Activated CD4-positive, alpha-beta T cell treated with anti-CD3 and anti-CD28 coated beads for 48 hours (primary cell): ENCODE measurements at places on chromosomes 7 and 10.

DNA sequence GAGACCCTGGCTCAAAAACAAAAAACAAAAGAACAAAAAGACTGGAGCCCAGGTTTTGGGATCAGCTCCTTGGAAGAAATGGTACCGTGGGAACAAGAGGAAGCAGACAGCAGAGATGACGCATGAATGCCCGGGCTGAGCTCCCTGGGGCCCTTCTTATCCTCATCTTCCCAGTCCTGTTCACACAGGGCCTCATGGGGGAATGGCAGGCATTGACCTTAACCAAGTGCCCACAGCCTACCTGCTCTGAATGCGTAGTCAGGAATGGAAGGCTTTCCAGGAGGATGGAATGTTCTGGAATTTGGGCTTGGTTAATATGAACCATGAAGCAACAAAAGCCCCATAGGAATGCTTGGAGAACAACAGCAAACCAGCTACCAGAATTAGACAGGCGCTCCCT is 154.7 kb downstream of the PRPF18 start:
- no peak for DNase-seq

- no peak for DNase-seq
Observed at GRCh38 chr7:48781752-48782151, 142.6 kb upstream of the CDC14C start.

GRCh38 chr7:122306320-122307227 is 2.0 kb upstream of the FEZF1 start:
- DNase-seq = no peak

GRCh38 chr7:142461437-142461836 is 203.6 kb upstream of the PRSS58 start:
- DNase-seq = no peak

DNA sequence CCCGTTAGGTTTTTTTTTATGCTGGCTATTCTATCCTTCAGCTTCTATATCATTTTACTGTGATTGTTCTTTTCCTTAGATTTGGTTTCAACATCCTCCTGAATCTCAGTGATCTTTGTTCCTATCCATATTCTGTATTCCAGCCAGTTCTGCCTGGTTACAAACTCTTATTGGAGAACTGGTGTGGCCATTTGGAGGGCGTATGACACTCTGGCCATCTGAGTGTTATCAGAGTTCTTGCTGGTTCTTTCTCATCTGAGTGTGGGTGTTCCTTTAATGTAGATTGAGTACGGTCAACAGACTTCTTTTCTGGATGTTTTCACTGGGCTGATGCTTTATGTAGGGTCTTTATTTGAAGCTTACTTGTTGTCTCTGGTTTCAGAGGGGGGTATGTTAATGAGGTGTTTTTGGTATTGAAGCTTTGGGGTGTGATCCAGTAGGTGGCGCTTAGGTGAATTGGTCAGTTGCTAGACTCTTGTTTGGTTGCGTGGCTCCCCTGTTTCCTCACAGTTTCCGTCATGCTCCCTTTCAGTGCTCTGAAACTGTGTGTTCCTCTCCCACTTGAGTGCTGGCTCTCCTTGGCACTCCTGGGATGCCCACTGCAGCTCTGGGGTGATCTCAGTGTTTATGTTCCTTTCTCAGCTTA is 80.7 kb downstream of the FANK1 start:
- no peak for DNase-seq

GRCh38 chr7:115023219-115023618 is 101.3 kb downstream of the MDFIC start:
- no peak for DNase-seq

GRCh38 chr7:37467002-37467401 is 18.3 kb upstream of the ELMO1 start:
- DNase-seq = peak; percentile 14

DNA sequence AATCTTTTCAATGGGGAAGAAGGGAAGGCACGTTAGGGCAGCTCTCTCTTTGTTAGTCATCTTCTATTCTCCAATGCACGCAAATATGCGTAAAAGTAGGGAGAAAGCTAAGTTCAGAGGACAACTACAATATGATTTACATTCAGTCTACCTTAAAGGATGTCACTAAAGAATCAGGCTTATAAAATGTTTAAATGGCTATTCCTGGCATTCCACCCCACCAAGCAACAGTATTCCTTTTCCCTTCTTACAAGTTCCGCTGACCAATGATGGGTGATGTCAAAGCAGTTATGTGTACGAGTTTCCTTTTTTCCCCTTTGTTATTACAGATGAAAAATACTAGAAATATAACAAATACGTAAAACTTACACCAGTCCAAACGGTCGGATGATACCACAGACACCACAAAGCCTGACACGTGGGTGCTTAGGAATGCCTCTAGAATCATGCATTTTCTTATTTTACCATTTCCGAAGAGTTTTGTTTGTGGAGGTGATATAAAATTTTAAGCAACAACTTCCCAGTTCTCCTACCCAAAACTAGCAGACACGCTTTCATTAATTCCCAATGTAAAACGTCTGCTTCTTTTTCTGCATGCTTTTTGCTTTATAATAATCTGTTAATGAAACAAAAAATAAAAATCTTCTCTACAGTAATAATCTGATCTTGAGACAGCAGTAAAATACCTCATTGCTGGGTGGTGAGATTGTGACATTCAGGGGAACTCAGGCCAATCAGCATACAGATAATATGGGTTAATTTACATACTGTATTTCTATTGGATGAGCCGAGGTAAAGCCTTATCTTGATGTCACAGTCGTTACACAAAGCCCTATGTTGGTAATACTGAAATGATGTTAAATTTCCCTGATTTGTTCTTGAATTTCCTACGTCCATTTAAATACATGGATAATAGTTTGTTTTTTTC is 708 bp upstream of the GPR85 start:
- no peak for DNase-seq

GRCh38 chr7:38482521-38482920 is 148.7 kb downstream of the AMPH start:
- no peak for DNase-seq

GRCh38 chr7:78702770-78703169 is 750.7 kb downstream of the MAGI2 start:
- no peak for DNase-seq

DNA sequence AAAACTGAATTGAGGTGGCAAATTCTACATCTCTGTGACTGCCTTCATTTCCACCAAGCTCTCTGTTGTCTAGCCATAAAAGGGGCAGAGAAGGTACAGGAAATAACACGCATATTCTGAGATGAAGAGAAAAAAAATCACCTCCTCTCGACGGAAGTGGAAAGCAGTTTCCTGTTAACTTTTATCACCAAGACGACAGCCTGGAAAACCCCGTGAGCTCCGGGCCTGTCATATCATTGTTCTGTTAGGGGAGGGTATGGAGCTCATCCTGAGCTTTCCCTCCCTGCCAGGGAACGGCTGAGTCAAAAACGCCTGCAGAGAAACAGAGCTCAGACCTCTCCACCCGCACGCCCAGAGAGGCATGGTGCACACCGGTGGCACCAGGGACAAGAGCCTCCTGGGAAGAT is 200.3 kb downstream of the PRPF18 start:
- DNase-seq = peak; percentile 79

GRCh38 chr10:83765731-83766130 is 373.6 kb upstream of the GHITM start:
- no peak for DNase-seq

DNA sequence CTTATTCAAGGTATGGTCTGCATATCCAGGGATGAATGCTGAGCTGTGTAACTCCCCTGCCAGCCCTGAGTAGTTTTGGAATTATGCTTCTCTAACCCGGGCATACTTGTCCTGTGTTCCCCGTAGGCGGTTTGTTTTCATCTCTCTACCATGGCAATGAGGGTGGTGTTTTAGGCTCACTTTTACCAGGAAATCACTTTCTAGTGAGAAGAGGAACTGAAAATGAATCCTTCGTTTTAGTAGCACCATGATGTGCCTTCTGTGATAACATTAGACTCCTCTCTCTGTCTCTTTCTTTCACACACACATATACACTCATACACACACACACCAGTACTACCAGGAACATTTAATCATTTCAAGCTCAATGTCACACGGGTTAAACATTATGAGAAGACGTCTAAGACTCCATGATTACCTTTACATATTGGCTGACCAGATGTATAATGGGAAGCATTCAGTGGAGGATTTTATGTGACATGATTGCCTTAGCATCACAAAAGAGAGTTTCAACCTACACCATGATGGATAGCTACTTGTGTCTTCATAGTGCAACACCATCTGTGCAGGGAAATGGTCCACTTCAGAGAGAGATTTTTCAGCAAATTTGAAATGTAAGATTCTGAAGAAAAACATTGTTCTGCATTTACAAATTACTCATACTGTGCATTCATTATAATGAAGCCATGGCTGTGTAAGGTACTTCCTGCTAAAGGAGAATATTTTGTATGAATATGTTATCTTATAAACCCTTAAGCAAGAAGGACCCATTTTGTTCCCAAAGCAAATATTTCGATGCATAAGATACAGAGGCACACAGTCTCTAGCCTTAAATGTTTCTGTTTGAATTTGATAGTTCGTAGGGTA is 31.0 kb upstream of the PFKP start:
- DNase-seq = no peak

DNA sequence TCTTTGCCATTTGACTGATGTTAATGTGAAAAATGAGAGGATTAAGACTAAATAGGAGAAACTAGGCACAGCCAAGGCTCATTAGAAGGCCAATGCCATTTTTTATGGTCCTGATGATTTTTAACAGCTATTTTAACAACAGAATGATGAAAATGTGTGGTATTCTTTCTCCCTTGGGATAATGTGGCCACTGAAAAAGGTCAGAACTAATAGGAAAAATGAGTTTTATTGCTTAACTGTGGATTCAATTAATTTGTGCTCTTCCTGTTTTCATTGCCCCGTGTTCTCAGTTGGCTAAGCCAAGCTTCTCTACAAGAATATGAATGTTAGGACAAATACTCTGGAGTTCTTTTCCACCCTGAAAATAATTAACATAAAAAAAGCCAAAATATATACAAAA is 56.6 kb downstream of the BMPER start:
- no peak for DNase-seq

DNA sequence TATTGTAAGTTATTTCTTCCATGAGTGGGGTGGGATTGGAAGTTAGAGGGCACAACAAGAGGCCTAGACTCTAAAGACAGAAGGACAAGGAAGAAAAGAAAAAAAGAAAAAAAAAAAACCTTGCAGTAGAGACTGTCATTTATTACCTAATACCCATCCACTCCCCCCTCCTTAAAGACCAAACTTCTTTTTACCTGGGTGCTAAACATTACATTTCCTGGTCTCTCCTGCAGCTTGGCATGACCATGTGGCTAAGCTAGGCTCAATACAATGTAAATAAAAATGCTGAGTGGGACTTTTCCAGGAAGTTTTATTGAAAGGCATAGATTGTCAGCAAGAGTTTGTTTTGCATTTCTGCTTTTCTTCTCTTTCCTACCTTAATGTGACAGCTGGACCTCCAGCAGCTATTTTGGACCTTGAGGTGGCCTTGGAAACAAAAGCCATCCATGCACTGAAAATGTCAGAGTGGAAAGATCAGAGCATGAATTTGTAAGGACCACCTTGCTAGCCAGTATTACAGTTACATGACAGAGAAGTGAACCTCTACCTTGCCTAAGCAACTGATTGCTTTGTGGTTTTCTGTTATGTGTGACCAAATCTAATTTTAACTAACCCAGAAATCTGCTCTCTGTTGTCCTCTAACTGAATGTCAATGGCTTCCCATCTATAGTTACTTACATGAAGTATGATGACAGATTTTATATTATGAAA is 81.3 kb upstream of the SFMBT2 start:
- no peak for DNase-seq

DNA sequence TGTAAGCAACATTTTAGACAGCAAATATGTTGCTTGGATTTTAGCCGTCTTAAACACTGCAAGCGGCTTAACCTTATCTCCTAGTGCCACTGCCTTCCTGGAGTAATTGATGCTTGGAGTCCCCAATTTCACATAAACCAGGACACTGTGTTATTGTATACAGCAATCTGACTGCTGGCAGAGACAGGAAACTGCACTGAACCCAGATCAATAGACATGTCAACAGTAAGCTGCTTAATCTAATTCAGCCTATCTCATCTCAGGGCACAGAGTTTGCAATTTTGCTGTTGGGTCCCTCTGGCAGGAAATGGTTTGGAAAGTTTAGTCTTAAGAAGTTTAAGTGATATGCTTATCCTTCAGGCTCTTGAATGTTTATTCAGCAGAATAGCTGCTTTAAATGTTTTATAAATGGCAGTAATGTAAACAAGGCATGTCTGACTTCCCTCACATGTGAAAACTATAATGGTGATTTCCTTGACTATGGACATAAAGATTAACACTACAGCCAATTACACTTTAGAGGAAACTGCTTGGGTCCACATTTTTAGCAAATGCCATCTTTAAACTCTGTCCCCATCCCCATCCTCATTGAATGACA is 598.6 kb downstream of the PARD3 start:
- DNase-seq = no peak

GRCh38 chr10:97119058-97119745 is 66.6 kb downstream of the SLIT1 start:
- no peak for DNase-seq

DNA sequence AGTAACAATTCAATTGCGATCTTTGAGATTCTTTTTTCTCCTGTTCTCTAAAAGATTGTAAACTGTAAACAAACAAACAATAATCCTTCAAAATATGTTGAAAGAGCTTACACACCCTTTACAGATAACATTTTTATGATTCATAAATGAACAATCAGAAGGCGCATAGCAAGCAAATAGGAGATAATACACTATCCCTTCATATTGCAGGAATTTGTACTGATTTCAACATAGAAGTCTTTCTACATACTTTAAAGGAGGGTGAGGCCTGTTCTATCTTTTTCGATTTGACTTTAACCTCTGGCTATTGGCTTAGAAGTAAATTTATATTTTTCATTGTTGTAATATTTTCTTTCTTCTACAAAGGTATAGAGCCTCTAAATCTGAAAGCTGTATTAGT is 57.2 kb downstream of the TFEC start:
- no peak for DNase-seq

- no peak for DNase-seq
Observed at GRCh38 chr7:27663989-27664331, 1.3 kb upstream of the HIBADH start.

GRCh38 chr10:43402176-43402575 is 6.8 kb downstream of the HNRNPF start:
- DNase-seq = no peak

- DNase-seq = no peak
Observed at GRCh38 chr10:49178489-49179471, 9.4 kb downstream of the TMEM273 start.

DNA sequence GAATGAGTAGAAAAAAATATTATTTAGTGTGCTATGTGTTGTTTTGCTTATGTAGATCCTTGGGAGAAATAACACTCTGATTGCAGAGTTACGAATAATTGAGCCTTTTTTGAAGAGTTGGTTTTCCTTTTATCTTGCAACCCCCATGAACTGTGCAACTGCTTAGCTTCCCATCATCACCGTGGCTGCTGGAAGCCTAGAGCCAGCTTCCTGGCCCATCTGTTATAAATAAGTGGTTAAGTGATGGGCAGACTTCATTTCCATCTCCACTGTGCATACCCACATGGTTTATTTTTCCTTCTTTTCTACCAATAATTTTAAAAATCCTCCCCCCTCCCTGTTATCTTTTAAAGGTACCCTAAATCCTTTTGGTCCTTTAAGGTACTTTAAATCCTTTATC is 554.9 kb upstream of the GALNT17 start:
- DNase-seq = no peak

- DNase-seq = no peak
Observed at GRCh38 chr10:96675846-96676245, 44.5 kb downstream of the PIK3AP1 start.
